Fibroblast of skin of abdomen (primary cell): ENCODE measurements at places on chromosomes 3 and 15.

DNA sequence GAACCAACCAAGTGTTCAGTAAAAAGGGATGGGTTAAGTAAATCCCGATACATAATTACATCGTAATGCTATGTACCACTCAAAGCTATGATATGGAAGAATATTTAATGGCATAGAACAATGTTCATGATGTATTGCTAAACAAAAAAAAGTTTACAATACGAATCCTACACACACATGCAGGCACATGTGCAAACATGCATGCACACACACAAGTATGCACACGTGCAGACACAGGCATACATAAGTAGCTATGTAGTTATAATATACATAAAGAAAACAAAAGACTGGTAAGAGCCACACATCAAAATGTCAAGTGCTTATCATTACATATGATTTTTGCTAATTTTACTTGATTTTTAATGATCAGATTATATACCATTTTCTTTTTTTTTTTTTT lies 74.2 kb downstream of the ARRDC4 start:
- DNase-seq: no peak

DNA sequence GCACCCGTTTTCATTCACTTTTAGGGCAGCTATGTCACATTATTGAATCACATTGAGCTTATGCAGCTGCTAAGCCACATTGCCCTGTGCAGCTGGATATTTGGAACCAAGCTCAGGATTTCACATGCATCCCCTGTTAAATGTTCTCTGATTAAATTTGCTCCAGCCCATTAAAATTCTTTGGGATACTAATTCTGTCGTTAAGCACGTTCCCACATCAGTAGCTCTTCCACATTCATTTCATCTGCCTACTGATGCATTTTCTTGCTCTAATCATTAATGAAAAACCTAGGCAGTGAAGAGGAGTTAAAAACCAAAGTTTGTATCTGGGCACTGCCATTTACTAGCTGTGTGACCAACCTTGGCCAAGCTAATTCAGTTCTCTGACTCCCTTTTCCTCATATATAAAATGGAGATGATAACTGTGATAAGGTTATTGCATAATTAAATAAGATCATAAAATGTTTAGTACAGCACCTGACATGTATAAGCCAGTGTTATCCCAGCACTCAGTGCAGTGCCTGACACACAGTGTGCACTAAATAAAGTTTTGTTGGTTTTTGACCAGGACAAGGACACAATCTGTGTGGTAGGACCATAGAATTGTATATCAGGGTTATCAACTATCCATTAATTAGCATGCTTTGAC lies 222.2 kb upstream of the ATP11B start:
- DNase-seq: no peak

DNA sequence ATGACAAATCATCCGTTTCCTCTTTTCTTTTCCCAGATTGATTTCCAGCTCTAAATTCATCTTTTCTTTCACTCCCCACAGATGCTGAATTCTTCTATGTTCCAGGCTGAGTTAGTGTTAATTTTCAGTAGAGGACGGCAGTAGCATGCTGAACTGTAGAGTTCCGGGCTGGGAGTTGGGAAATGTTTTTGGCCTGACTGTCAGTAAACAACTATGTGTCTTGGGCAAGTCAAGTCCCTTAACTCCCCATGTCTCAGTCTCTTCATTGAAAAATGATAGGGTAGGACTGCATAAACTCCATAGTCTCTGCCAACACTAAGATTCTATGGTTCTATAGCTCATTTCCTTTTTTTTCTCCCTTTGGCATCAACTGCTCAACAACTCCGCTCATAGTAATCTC lies 333.9 kb downstream of the TIGIT start:
- DNase-seq: no peak

DNA sequence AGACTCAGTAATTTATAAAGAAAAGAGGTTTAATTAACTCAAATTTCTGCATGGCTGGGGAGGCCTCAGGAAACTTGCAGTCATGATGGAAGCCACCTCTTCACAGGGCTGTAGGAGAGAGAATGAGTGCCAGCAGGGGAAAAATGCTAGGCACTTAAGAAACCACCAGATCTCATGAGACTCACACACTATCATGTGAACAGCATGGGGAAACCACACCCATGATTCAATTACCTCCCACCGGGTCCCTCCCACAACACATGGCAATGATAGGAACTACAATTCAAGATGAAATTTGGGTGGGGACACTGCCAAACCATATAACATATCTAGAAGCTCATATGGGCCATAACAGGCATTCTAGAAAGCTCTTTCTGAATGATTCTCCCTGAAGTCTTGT lies 190.3 kb downstream of the WNT5A start:
- DNase-seq: peak; percentile 51

DNA sequence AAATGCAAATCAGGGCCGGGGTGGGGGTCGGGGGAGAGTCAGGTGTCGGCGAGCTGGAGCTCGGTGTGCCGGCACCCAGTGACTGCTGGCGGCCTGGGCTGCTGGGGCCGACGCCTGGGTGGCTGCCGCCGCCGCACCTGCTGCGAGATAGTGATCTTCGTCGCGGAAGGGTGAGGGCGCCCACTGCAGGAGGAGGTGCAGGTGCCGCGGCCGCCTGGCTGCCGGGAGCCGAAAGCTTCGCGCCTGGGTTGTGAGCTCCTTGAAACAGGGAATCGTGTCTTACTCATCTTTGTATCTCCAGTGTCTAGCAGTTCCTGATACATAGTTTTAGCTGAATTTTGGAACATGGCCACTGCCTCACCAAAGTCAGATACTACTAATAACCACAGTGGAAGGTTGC lies 64.0 kb upstream of the CPOX start:
- DNase-seq: peak; percentile 5

- no peak for DNase-seq
These were observed 137.1 kb upstream of the WNT5A start for GRCh38 chr3:55624238-55624637.

DNA sequence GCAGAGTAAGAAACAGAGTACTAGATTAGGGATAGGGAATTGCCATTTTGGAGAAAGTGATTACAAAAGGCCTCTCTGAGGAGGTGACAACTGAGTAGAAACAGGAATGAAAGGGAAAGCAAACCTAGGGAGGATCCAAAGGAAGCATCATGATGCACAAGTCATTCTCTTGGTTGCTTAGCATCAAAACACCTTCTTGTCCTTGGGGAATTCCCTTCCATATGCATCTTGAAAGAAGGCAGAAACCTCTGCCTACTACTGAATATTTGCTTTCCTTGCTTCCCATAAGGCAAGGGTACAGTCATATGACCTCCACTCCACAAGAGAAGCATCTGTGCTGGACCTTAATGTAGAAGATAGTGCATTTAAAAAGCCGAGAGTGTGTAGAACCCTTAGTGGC lies 24.1 kb downstream of the GABPB1 start:
- DNase-seq: no peak

- DNase-seq: peak; percentile 66
These were observed 190.5 kb upstream of the CMC1 start for GRCh38 chr3:28050885-28051284.

GRCh38 chr3:53498806-53499641 lies 4.6 kb downstream of the CACNA1D start:
- DNase-seq: no peak

- peak; percentile 49 for DNase-seq
These were observed 161.8 kb upstream of the CBLB start for GRCh38 chr3:106030627-106030963.
